Glutamatergic neuron (in vitro differentiated cells): ENCODE measurements at places on chromosomes 7 and 10.

DNA sequence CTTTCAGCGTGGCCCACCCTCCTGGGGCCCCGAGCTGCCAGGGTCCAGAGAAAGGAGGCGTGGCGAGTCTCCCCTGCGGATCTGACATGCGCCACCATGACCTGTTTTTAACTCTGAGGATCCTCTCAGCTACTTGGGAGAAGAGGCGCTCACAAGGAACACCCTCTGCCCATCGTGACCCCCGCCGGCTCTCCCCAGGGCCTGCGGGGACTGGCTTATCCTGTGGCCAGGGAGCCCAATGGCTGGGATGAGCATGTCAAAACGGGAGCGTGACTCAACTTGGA, 93.7 kb downstream of the EBF3 start:
- peak; percentile 59 for DNase-seq

DNA sequence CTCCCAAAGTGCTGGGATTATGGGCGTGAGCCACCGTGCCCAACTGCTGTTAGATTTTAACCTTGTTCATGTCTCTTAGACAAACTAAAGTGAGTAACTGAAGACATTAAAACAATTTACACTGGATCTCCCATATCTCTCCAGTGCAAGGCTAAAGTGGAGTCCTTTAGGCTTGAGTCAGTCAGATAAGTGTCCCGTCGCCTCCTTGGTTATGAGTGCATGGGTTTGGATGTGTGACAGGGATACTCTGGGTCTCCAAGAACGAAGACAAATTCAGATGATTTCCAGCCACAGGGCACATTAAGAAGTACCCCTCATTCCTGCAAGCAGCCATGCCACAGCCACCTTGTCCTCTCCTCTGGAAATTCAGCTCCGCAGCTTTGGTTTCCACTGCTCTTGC, 66.1 kb upstream of the PDZD8 start:
- no peak for DNase-seq

DNA sequence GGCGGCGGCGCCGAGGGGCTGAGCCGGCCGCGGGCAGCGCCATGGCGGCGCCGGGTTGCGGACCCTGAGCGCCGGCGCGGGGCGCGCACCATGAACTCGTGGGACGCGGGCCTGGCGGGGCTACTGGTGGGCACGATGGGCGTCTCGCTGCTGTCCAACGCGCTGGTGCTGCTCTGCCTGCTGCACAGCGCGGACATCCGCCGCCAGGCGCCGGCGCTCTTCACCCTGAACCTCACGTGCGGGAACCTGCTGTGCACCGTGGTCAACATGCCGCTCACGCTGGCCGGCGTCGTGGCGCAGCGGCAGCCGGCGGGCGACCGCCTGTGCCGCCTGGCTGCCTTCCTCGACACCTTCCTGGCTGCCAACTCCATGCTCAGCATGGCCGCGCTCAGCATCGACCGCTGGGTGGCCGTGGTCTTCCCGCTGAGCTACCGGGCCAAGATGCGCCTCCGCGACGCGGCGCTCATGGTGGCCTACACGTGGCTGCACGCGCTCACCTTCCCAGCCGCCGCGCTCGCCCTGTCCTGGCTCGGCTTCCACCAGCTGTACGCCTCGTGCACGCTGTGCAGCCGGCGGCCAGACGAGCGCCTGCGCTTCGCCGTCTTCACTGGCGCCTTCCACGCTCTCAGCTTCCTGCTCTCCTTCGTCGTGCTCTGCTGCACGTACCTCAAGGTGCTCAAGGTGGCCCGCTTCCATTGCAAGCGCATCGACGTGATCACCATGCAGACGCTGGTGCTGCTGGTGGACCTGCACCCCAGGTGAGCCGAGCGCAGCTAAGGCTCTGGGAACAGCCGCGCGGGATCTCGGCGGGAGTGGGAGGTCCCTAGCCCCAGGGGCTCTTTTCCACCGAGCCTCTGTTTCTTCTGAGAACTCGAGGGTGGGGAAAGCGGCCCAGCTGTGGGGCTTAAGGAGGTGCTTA, at the start of gene GPR26:
TSS of gene GPR26 (plus strand) at position 38 of the 919 bp plus-strand sequence. CDS start at position 91, 53 bp downstream.
- peak; percentile 41 for DNase-seq

DNA sequence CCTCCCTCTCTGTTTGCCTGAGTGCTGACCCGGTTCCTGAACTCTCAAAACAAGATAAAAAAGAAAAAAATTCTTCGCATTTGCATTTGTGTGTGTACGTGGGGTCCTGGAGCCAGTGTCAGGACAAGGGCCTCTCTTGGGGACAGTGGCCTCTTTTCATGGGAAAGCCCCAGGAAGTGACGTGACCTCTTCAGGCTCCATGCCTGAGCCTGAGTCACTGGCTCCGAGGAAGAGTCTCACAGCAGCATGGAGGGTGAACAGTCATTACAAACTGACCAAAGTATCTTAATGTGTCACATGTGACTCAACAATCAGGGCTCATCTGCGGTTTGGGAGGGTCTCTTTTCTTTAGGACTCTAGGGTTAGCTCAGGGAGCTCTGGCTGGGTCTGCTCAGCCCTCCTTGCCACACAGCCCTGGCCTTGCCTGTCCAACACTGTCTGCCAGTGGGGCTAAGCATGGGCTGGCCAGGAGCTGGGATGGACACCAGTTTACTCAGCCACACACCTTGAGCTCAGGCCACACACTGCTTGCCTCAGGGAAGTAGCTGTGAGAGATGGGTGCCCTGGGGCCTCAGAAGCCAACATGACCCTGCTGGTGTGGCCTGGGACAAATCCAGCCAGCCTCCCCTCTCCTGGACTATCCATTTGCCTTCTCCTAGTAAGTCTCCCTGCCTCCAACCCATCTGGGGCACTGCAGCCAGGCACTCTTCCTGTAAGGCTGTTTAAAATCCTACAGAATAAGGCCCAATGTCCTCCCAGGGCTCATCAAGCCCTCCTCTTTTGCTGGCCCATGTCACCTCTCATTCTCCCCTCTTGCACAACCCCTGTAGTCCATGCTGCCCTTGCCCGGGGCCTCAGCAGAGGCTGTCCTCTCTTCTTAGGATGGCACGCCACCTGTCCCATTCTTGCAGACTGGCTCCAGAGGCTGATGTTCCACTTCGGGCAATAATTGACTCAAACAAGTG, 10.5 kb downstream of the TMEM273 start:
- no peak for DNase-seq

DNA sequence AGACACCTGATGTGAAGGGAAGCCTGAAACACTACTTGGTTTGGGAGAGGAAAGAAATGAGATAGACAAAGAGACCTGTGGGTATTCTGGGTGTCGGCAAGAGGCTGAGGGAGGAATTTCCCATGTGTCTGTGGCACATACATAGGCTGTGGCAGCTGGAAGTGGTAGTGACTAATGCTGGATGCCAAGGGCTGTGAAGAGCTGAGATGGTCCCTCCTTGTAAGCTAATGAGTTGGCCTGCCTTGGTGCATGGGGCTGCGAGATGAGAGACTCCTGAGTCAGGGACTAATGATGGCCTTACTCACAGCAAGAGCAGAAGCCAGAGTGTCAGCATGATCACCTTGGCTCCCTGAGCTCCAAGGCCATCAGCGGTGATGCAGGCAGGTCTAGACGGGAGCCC, 119.0 kb upstream of the EEPD1 start:
- DNase-seq: no peak
